Kidney tubule cell (primary cell): ENCODE measurements at places on chromosomes 5 and 9.
A peak's percentile ranks its signal among the peaks of the same experiment; 100 is the strongest.

- DNase-seq: peak; percentile 99
Measured at GRCh38 chr9:128635266-128636023, 21.2 kb downstream of the DYNC2I2 start.

- DNase-seq: peak; percentile 83
Measured at GRCh38 chr5:43603344-43604217, 601 bp downstream of the NNT start.

DNA sequence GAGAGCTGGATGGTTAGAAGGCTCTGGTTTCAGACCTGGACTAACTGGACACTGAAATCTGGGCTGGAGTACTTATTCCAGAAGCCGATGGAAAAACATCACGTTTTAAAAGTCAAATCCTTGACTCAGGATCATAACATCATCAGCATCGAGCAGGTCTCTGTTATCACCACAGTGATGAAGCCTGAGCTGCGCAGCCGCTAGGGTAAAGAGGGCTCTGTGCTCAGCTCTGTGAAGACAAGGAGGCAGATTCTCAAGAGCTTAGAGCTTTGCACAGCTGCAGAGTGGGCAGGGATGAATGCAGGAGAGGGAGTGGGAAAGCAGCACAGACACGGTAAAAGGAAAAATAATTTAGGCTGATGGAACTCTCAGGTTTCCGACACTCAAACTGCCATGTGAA lies 208.8 kb upstream of the TAS2R1 start:
- DNase-seq: no peak

DNA sequence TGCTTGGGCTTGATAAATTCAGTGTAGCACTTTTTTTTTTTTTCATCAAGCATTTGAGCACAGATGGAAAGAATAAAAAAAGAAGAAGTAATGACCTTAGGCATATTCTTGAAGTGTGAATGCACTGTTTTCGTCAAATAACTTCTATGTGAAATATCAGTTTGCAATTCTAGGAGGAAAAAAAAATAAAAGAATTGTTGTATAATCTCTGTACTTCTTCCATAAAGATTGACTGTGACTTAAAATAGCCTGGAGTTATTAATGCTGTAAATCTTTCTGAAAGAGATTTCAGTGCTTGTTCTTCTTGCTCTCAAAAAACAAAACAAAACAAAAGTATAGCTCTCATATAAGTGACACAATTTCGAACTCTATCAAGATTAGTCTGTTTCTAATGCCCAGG lies 536.9 kb upstream of the ZNF608 start:
- DNase-seq: no peak

- no peak for DNase-seq
Measured at GRCh38 chr5:5374009-5374715, 48.3 kb upstream of the ICE1 start.

DNA sequence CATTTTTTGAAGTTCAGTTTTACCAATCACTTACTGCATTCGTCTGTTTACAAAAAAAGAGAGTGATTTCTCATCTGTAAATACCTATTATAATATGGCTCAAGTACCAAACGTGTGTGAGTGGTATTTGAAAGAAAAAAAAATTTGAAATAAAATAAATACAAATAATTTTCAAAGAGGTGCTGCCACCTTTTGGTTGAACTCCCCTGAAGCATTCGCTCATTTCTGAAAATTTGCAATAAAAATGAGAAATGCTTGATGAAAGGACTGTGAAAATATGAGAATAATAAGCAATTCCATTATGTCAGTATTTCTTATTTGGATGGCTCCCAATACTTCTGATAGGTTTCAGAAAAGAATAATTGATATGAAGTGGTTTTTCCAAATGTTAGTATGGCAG lies 409.9 kb downstream of the CTNND2 start:
- peak; percentile 7 for DNase-seq

GRCh38 chr9:76302947-76303550 lies 91.2 kb downstream of the RFK start:
- DNase-seq: peak; percentile 67

- DNase-seq: no peak
Measured at GRCh38 chr5:151620461-151620840, 29.3 kb upstream of the FAT2 start.

- DNase-seq: no peak
Measured at GRCh38 chr5:38338455-38338854, 80.1 kb downstream of the EGFLAM start.

DNA sequence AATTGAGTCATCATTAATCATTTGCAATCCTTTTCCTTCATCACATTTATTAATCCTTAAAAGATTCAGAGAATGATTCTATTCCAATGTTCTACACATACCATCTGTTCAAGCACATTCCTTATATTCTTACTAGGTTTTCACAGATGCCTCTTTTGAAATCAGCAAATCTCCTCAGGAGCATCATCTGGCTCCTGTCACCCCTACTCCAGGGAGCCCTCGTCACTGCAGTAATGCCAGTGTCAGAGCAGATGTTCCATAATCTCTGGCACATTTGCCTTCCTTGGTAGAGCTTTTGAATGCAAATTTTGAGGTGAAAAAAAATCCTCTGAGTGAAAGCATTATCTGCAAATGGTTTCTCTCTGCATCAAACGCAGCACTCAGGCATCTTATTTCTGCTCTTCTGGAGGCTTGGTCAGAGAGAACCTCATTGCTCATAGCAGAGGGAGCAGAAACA lies 7.6 kb upstream of the KCNV2 start:
- DNase-seq: no peak

DNA sequence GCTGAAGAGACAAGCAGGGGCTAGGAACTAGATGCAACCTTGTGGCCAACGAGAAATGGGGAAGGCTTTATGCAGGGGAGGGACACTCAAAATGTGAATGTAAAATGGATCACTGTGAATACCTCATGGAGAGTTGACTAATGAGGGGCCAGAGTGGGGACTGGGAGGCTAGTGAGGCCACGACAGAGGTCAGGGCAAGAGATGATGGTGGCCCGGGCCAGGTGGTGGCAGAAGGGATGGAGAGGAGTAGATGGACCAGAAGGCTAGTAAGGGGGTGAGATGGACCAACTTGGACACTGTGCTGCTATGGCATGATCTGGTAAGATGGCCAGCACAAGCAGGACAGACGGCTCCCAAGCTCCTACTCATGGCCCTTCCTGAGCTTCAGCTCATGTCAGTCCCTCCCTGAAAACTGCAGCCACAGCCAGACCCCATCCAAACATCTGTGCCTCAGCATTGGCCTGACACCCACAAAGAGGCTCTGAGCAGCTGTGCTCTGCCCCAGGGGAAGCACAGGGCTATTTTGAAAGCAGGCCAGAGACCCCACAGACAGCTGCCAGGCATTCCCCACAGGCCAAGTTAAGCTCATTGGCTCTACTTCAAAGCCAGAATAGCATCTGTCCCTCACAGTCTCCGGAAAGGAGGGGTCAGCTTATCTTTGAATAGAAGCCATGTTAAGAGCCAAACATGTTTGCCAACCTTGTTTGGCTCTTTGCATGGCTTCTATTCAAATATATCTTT lies 22.1 kb downstream of the P4HA2 start:
- no peak for DNase-seq

GRCh38 chr9:98091735-98092612 lies 27.0 kb downstream of the TRIM14 start:
- DNase-seq: no peak

- no peak for DNase-seq
Measured at GRCh38 chr9:114000063-114000454, 78.0 kb downstream of the AMBP start.

DNA sequence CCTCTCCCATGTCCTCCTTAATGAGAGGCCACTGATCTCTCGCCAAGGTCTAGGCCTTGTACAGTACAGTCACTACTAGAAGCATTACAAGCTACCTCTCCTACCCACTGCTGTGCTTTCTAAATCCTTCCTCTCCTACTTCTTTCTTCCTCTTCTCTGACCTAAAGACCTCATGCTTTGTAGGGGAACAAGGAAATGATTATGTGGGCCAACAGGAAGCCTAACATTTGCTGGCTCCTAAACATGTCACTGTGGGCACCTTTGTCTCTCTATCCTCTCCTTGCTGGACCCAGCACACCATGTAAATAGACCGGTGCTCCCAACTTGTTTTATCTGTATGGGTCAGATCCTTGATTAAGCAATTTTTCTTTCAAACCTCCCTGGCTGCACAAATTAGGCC lies 16.7 kb downstream of the SLC28A3 start:
- DNase-seq: no peak

GRCh38 chr5:179343021-179343718 lies 2.1 kb downstream of the ADAMTS2 start:
- no peak for DNase-seq

- no peak for DNase-seq
Measured at GRCh38 chr5:1052641-1053390, 44.2 kb downstream of the NKD2 start.

GRCh38 chr5:61678966-61679365 lies 346.9 kb downstream of the ZSWIM6 start:
- no peak for DNase-seq

- no peak for DNase-seq
Measured at GRCh38 chr5:135020111-135020895, 13.7 kb downstream of the PITX1 start.

DNA sequence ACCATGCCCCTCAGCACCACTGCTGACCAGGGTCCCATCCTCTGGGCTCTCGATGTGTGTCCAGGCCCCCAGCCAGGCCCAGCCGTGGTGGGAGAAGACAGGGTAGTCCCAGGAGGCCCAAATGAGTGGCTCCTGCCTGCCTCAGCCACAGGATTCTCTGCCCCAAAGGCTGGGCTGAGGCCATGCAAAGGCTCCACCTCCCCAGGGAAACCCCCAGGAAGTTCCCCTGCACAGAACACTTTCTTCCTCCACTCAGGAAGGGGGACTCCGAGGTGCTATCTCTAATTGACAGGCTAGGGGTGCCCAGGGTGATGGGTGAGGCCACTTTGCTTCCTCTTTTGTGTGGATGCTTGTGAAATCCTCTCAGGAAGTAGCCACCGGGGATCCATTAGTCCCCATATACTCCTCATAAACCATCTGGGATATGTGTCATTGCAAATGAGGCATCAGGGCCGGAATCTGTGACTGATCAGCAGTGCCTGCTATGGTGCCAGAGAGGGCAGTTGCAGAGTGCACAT lies 23.1 kb upstream of the TDRD7 start:
- peak; percentile 75 for DNase-seq

DNA sequence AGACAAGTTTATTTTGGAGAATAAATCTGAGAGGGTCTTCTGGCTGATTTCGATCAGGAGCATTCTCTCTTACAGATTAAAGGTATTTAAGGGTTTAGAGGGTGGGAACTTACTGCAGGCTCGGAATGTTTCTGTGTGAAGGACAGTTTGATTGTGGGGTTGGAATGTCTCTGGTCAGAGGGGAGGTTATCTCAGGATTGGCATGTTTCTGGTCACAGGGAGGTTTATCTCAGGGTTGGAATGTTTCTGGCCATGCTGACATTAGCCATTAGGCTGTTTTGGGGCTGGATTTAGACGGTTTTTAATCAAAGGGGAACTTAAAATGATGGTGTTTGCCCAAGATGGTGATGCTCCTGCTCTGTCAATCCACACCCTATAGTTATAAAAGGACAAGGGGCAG lies 95.2 kb downstream of the SLCO4C1 start:
- DNase-seq: no peak

DNA sequence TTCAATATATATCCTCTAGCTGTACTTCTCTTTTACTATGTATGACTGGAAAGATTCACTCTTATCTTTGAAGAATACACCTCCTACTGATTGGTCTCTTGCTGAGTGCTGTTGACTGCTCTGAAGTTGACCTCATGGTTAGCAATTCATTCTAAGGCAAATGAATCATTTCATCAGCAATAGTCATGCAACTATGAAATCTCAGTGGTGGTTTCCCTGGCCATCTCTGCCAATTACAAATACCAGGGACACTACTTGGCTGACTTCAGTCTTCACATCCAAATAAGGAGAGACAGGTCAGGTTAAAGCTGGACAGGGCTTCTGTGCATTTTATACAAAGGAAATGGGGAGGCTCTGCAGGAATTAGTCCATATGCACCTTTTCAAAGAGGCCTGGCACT lies 333.5 kb upstream of the ACTBL2 start:
- peak; percentile 99 for DNase-seq

DNA sequence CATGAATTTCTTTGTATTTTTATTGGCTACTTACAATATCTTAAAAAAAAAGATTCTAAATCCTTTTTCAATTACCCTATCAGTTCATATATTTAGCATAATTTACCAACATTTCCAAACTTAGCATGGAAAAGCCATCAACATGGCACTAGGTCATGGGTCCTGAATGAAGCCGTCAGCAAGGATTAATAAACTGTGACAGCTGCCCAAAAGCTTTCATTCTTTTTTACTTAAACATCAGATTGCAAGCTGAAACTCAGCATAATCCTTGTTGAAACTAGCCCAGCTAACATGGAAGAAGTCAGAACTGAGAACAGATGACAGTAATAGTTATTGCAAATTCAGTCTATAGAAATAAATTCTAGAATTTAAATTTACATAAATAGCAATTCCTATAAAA lies 209.8 kb downstream of the ADAMTS6 start:
- DNase-seq: no peak

GRCh38 chr5:32984851-32985610 lies 273.9 kb downstream of the NPR3 start:
- peak; percentile 41 for DNase-seq

DNA sequence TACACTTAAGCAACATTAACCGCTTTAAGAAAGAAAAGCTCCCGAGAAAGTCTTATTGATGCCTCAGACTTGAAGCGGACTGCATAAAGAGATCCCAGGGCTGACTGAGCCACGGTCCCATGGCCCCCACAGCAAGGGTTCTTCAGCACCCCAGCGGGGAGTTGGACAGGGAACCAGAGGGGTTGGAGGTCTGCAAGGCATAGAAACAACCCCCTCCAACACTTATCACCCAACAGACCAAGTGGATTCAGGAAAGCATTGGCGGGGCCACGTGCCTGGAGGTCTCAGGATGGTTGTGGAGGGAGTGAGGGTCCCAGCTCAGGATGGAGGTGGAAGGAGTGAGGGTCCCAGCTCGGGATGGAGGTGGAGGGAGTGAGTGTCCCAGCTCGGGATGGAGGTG lies 143.7 kb upstream of the IRX2 start:
- DNase-seq: no peak

DNA sequence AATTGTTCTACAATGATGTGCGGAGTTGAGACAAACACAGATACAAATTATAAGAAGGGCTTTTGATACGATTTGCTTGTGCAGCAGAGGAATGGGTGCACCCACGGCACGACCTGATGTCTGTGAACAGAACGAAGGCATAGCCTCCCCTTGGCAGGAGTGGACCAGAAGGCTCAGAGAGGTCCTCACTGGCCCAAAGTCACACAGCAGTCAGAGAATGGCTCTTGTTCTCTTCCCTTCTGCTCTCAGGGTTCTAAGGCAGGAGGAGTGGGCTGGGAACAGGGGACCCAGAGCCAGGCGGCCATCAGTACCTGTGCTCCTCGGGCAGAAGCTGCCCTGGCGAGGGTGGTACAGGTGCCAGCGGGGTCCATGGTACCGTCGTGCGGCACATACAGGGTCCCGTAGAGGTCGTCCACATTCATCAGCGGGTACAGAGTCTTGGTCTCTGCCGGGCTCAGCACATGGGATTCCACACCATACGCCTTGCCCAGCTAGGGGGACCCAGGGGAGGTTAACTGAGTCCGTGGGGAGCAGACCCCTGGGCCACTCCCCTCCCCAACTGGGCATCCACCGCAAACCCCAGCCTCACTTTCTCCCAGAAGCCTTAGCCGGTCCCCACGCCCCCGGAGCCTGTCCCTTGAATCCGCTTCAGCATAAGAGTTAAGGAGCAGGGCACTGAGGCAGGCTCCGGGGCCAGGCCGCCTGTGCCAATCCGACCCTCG lies 7.0 kb downstream of the SARDH start:
- DNase-seq: no peak

- no peak for DNase-seq
Measured at GRCh38 chr5:93018461-93018860, 562.6 kb downstream of the NR2F1-AS1 start.

- DNase-seq: no peak
Measured at GRCh38 chr5:113224605-113225065, 210.2 kb downstream of the TSSK1B start.

- DNase-seq: no peak
Measured at GRCh38 chr5:153798830-153799229, 239.9 kb downstream of the FAM114A2 start.
